Hippocampal formation (tissue), 2 donors: ENCODE measurements at places on chromosomes 1 and 21.

GRCh38 chr1:56491441-56491840 is 87.9 kb downstream of the PLPP3 start:
- no peak for DNase-seq

DNA sequence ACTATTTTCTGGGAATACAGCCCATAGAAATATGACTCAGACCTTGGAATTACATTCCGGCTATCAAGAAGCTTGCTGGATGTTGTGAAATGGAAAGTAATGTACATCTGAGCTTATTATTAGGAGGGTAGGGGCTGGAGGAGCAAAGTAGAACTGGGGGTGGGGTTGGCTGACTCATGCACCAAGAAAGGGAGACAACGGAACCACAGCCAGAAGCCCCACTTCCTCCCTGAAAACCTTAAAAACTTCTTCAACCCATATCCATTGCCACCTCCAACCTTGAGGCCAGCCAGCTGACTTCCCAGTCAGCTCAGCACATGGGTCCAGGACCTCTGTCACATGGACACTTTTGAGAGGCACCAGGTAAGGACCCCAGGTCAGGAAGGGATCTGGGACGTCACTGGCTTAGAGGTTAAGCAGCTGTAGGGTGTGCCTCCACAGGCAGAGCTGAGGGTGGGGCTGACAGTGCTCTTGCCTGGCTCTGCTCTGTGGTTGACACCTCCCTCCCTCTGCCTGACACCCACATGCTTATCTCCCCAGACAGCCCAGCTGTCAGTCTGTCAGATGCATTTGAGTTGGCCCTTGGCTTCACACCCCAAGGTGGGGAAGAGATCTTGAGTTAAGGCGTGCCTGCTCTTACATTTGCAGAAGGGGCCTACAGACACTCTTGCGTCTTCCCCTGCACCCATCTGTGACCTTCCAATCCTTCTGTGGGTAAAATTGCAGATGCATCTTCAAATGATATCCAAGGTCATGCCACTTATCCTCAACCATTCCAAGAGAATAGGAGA is 5.7 kb upstream of the ZNF683 start:
- DNase-seq: no peak

DNA sequence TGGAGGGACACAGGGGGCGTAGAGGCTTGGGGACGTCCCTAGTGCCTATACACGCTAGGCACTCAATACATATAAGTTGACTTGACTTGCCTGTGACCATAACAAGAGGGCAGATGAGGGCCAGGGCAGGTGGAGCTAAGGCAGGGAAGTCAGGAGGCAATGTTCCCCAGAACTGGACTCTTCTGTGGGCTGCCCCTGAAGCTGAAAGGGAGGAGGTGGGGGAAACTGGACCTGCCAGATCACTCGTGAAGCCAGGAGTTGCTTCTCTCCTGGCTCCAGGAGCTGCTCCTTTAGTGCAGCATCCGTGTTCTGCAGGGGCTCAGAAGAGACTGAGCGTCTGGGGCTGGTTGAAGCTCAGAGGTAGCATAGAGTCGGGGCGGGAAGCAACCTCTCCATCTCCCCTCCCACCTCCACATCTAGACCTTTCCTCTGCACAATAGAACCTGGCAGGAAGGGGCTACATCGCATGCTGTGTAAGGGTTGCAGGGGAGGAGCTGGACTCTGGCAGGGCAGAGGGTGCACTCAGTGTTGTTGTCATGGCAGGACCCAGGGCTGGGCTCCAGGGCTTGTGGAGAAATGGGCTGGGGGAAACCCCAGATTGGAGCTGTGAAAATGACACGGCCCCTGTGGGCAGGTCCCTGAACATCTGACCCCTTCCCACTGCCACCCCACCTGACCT is 2.9 kb upstream of the SEMA4A start:
- no peak for DNase-seq

GRCh38 chr1:160628799-160629263 is 18.0 kb downstream of the SLAMF1 start:
- no peak for DNase-seq

GRCh38 chr1:155173478-155174323 is at the start of gene TRIM46:
Gene TRIM46 (plus strand): TSS chr1:155173849. CDS start chr1:155173967, 118 bp downstream.
- DNase-seq: peak; percentile 82

GRCh38 chr1:10646347-10646861 is 150.0 kb downstream of the CASZ1 start:
- DNase-seq: no peak

DNA sequence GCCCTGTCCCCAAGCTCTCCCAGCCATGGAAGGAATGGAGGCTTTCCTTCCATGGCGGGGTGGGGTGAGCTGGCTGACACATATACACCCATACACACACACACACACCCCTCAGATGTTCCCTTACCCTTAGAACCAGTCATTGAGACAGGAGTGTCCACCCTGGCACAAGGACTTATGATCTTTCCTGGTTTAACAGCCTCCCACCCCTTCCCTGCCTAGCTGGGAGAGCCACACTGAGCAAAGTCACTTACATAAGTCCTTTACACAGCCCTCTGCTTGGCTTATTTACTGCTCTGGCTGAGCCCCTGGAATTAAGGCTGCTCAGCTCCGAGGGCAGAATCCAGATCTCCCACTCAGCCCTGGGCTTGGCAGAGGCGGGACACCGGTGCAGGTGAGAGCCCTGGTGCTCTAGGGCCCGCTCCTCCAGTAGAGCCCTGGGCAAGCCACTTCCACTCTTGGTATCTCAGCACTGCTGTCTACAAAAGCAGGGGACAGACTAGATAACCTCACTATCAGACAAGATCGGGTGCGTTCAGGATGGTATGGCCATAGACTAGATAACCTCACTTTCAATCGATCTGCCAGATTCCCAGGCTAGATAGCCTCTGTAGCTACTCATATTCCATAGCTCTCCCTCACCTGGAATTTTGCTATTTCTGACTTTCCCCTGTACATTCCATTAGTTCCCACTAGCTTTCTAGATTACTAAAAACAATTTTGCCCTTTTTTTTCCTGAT is 16.7 kb downstream of the SLC6A9 start:
- DNase-seq: no peak

GRCh38 chr1:92543131-92544055 is 56.7 kb upstream of the GFI1 start:
- no peak for DNase-seq

- DNase-seq: no peak
Observed at GRCh38 chr1:18530587-18531502, 50.1 kb downstream of the KLHDC7A start.

DNA sequence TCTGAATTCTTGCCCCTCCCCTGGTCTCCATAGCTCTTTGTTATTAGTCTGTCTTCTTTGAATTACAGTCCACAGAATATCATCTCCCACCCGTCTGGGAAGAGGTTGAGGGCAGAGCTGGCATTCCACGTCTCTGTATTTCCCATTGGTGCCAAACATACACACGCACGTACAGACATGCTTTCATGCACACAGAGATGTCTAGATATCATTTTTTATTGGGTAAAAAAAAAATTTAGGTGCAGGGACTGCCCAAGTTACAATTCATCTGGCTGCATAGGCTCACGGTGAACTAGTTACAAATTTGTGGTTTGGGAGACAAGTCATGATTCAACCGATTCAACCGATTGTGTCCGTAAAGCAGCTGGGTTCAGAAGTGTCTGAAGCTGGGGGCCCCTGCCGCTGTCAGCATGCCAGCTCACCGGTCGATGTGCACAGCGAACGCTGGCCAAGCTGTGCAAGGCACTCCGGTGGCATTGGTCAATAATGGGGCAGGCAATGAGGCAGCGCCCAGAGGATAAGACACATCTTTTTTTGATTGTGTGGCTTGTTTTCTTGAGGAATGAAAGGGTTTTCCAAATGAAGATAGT is 73.7 kb downstream of the KCNN3 start:
- no peak for DNase-seq

GRCh38 chr1:114353262-114353661 is 157.7 kb downstream of the TRIM33 start:
- DNase-seq: no peak

DNA sequence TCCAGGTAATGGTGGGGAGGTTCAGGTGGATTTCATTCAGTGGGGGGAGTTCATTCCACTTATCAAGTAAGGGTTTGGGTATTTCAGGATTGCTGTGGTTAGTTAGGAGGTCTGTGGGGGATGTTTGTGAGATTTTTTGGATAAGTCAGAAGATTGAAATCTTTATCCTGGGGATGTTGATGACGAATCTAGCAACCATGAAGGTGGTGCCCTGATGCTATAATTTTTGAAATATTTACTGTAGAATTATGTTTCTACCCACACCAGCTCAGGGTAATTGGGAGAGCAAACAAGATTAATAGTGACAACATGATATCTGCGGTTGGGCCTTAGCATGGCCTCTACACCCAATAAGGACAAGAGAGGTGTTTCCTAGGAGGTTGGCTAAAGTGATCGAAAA is 28.3 kb downstream of the SUCO start:
- no peak for DNase-seq

- no peak for DNase-seq
Observed at GRCh38 chr1:165628147-165628822, 2.7 kb upstream of the MGST3 start.

GRCh38 chr1:29631836-29632805 is 395.8 kb downstream of the PTPRU start:
- no peak for DNase-seq

DNA sequence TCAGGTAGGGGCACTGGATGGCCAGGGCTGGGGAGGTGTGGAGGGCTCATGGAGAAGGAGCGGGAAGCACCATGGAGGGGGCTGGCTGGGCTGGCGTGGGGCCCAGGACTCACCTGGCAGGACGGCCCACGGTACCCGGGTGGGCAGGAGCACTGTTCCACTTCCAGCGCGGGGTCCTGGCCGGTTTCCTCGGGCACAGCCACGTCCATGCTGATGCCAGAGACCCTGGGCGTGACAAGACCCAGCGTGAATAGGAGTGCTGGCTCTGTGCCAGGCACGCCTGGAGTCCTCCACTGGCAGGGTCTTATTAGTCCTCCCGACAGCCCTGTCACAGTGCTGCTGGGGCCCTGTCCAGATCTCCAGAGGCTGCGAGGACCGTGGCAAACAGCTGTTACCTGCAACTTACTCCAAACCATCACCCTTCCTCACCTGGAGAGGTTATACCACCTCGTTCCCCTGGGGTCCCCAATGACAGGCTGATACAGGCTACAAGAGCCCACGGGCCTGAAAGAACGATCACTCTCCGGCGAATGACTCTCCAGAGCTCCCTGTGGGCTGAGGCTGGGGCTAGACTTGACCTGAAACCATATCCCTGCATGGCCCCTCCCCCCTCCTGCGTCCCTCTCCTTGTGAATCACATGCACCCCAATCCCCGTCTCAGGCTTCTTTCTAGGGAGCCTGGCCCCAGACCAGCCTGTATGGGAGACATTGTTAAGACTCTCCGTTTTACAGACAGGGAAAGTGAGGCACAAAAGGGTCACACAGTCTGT is 62.1 kb downstream of the HSPG2 start:
- no peak for DNase-seq

- DNase-seq: no peak
Observed at GRCh38 chr1:27142464-27142863, 12.5 kb downstream of the SLC9A1 start.

GRCh38 chr1:151942882-151943281 is 33.6 kb upstream of the THEM4 start:
- DNase-seq: no peak
